SW 1271 (cell line): ENCODE measurements at places on chromosomes 2 and 18.

- no peak for DNase-seq
Measured at GRCh38 chr2:48127612-48128191, 221.4 kb upstream of the FBXO11 start.

DNA sequence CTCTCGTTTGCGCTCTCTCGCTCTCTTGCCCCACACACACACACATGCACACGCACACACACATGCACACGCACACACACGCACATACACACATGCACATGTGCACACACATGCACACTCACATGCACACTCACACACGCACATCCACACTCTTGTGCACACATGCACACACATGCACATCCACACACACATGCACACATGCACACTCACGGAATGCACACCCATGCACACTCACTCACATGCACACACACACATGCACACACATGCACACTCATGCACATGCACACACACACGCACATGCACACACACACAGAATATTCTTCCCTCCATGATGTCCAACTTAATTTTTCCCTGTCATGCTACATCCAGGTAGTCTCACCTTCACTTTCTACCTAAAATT is 360.1 kb downstream of the DCC start:
- DNase-seq, result no peak

DNA sequence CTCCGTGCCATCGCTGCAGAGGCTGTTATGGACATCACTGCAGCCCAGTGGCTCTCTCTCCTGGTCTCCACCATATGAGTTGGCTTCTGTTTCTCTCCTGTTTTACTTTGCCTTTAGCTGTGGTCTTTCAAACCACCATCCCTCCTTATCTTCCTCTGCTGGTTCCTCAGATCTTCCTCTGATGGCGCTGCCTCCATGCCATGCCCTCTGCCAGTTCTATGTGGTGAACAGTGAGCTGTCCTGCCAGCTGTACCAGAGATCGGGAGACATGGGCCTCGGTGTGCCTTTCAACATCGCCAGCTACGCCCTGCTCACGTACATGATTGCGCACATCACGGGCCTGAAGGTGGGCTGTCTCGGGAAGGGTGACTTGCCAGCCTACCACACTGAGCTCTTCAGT is 13.1 kb downstream of the TYMS start:
- no peak for DNase-seq

DNA sequence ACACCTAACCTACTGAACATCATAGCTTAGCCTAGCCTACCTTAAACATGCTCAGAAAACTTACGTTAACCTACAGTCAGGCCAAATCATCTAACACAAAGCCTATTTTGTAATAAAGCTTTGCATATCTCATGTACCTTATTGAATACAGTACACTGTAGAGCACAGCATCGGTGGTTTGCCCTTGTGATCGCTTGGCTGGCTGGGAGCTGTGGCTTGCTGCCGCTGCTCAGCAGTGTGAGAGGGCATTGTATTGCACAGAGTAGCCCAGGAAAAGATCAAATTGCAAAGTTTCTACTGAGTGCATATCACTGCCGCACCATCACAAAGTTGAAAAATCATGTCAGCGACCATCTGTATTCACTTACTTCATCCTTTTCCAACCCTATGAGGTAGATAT is 62.3 kb upstream of the NCK2 start:
- DNase-seq, result no peak

- no peak for DNase-seq
Measured at GRCh38 chr2:3654011-3654410, 4.0 kb upstream of the ALLC start.

DNA sequence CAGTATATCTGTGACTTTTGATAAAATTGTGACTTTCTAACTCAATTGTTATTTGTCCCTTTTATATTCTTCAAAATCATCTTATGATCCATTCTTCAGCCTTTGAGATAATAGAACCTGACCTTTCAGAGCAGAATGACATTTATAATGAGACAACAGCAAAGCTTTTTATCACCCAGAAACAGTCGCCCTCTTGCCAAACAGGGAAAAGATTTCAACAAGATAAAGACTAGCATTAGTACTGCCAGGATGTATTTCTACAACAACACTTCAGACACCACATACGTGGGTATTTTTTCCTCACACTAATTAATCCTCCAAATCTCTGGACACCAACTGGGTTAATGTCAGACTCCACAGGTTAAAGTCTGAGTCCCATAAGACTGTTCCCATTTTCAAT is 249.0 kb downstream of the ZNF804A start:
- DNase-seq, result no peak

DNA sequence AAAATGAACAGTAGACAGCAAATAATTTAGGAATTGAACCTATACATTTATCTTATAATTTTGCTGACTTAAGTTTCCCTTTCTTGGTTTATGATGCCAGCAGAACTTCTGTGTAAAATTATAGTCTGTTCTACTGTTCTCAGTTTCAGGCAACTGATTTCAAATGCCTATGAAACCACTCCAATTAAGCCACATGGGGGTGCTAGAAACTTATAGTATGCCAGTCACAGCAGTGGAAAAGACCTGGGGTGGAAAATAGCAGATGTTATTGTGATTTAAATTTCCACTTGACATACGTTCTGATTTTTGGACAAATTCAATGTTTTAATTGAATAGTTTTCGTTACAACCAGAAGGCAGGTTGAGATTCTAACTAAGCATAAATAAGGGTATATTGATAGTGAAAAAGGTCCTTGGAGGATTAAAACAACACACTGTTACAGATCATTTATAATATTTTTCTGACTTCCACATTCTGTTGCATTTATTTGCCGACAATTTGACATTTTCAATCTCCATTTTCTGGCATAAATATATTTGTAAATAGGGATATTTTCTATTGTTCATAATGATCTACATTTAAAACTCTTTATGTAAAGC is 61.4 kb downstream of the CPS1 start:
- no peak for DNase-seq

- DNase-seq, result no peak
Measured at GRCh38 chr2:223832241-223832903, 5.0 kb downstream of the AP1S3 start.
